ENCODE measurements at places on chromosomes 1 and 21.

GRCh38 chr1:55276671-55277376 is 61.7 kb upstream of the USP24 start:
- DNase-seq: no peak

- DNase-seq: no peak
These were observed 921 bp upstream of the ASCL5 start for GRCh38 chr1:201127755-201128455.

DNA sequence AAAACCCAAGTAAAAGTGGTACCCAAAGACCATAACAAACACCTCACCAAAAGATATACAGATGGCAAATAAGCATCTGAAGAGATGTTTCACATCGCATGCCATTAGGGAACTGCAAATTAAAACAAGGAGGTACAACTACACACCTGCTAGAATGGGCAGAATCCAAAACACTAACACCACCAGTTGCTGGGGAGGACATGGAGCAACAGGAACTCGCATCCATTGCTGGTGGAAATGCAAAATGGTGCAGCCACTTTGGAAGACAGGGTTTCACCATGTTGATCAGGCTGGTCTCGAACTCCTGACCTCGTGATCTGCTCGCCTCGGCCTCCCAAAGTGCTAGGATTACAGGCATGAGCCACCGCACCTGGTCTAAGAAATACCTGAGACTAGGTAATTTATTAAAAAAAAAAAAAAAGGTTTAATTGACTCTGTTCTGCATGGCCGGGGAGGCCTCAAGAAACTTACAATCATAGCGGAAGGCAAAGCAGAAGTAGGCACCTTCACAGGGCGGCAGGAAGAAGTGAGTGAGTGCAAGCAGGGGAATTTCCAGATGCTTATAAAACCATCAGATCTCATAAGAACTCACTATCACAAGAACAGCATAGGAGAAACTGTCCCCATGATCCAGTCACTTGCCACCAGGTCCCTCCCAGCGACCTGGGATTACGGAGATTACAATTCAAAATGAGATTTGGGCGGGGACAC is 30.2 kb upstream of the PRSS38 start:
- DNase-seq: no peak

DNA sequence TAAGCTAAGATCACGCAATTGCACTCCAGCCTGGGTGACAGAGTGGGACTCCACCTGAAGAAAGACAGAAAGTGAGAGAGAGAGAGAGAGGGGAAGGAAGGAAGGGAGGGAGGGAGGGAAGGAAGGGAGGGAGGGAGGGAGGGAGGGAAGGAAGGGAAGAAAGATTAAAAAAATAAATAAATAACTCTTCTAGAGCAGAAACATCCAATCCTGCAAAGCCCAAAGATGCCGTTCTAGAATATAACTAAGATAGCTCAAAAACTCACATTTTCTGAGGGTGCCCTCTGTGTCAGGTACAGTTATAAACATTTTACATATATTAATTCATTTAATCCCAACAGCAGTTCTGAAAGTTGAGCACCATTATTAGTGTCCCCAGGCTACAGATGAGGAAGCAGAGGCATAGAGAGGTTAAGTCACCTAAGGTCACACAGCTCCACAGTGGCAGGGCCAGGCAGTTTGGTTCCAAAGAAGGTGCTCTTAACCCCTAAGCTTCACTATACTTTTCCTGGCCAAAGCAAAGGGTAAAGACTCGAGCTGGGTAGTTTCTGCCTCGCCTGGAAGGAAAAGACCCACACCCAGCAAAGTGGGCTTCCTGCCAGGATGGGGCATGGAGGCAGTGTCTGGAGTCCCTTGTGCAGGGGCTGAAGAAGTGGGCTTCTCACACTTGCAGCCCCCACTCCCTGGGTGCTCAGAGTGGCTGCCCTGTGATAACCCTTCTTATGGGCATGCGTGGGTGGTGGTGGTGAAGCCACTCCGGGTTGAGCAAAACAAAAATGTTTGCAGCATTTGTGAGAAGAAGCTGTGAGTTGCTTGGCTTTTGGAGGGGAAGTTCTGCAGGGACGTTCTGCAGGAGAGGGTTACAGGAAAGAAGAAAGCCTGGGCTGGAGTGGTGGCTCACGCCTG is 7.9 kb upstream of the PIK3CD start:
- no peak for DNase-seq

- DNase-seq: no peak
These were observed 668 bp downstream of the CBR3 start for GRCh38 chr21:36135391-36136102.

DNA sequence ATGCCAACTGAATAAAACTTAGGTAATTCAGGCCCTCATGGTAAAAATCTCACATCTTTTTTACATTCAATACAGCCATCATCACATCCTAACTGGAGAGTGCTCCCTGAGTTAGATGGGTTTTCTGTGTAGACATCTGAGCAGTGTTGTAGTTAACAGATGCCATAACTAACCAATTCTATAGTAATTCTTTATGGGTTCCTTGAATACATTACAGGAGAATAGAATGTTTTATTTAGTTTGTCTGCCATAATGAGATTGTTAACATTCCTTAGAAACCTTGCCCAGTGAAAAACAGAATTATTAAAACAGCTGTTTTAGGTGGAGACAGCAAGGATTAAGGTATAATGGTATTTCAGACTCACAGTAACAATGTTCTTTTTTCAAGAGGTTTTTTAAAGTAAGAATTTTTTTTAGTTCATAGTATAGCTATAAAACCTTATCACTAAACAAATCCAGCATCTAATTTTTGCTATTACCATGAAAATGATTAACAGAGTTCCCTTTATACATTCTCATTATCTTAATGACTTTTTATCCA is 95.3 kb downstream of the ATP5PO start:
- no peak for DNase-seq

- no peak for DNase-seq
These were observed 2.2 kb downstream of the ELOA start for GRCh38 chr1:23745515-23745914.

DNA sequence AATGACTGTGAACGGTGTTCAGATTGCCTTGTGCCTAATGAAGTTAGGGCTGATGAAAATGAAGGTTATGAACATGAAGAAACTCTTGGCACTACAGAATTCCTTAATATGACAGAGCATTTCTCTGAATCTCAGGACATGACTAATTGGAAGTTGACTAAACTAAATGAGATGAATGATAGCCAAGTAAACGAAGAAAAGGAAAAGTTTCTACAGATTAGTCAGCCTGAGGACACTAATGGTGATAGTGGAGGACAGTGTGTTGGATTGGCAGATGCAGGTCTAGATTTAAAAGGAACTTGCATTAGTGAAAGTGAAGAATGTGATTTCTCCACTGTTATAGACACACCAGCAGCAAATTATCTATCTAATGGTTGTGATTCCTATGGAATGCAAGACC is 96.6 kb downstream of the ZFYVE9 start:
- no peak for DNase-seq

DNA sequence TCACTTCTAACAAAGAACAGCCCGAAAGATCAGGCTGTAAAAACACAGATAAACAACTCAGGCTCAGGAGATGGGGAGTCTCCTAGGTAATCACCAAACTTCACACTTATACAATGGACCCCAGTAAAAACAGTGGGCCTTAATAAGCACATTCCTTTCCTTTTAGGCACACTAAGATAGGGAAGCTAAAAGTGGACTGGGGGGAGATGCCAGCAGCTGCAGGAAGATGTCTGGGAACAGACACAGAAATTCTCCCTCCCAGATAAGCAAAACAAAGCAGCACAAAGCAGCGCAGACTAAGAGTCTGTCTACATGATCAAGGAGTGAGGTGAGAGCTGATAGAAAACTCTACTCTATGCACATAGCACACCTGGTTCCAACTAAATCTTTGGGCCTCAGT is 29.0 kb upstream of the CTBS start:
- no peak for DNase-seq

- peak; percentile 29 for DNase-seq
These were observed 26.2 kb upstream of the DYNLT5 start for GRCh38 chr1:66725885-66726665.

DNA sequence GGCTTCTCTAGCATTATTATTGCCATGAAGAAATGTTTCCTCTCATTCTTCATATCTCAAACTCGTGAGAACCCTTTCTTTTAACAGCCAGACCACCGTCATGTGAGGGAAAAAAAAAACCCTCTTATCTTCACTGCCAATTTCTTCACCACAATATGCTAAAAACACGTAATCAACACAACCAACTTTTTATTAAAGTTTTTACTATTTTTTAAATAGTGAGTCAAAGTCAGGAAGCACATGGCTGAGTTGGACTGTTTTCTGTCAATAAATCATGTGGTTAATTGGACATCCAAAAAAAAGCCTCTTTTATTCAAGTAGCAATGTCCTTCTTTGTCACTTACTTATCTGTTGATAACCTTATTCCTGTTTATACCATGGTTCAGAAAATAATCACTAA is 55.9 kb upstream of the SAMD13 start:
- no peak for DNase-seq

- DNase-seq: no peak
These were observed 512.2 kb downstream of the NEGR1 start for GRCh38 chr1:71770121-71770520.

DNA sequence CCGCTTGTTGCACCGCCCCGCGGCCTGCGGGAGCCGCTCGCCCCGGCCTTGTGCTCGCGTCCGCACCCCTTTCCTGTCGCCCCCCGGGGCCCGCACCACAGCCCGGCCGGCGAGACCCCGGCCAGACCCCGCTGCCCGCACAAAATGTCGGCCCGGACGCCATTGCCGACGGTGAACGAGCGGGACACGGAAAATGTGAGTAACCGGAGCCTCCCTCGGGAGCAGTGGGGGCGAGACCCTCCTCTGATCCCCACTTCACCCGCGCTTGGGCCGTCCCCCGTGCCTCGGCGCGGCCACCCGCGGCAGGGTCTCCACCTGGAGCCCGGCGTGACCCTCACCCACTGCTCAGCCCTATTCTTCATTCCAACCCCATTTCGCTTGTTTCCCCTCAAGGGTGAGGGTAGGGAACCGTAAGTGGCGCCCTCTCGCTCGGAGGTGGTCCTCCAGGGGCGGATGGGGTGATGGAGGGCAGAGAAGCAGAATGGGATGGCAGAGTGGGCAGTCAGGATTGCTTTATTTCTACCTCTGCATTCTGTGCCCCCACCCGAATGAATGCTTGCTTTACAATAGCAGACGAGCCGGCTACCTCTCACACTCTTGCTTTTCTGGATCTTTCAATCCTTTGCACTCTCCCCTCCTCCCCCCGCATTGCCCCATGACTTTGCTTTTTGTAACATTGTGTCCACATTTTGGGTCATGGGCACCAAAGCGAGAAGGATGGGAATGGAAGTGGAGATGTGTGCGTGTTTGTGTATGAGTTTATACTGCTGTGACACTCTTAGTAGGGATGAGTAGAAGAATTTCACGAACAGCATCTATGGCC is 954 bp downstream of the MARK1 start:
- peak; percentile 28 for DNase-seq

GRCh38 chr1:156691191-156691590 is 14.0 kb upstream of the NES start:
- DNase-seq: no peak

DNA sequence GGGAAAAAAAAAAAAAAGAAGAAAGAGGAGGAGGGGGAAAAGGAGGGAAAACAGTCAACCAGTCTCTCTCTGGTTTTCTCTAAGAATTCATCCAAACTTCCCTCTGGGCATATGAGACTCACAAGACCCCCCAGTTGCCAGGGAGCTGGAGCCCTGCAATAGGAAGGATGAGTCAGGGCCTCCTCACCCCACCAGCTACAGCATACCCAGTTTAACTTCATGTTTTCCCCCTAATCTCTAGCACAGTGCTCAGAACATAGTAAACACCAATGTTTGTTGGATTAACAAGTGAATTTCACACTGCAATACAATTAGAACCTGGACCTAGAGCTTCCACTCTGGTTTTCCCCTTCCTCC is 7.8 kb downstream of the F11R start:
- DNase-seq: no peak

GRCh38 chr1:53334312-53334711 is 6.4 kb upstream of the LRP8 start:
- DNase-seq: no peak

DNA sequence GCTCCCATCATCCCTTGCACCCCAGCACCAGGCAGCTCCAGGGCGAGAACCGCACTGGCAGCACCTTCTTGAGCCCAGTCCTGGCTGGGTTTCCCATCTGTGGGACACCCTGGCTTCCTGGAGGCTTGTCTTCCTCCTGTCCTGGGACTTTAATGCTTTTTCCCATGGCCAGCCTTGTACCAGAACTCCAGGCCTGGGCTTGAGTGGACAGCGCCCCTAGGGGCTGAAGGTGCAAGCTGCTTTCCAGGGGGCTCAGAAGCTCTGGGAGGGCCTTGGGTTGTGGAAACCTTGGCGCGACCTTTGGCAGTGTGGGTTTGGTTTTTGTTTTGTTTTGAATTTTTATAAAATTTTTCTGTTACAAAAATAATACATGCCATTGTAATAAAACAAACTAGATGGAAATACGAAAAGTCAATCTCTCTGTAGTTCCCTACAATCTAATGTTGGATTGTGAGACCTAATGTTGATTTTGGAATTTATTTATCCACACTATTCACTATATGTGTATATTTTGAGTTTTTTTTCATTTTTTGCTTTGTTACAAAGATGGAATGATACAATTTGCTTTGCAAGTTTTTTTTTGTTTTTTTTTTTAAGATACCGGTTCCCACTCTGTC is 33.8 kb upstream of the RPL11 start:
- peak; percentile 54 for DNase-seq

GRCh38 chr1:71586030-71586429 is 505.2 kb upstream of the ZRANB2 start:
- DNase-seq: no peak

GRCh38 chr1:77533660-77534305 is 148.7 kb downstream of the ZZZ3 start:
- DNase-seq: peak; percentile 50

DNA sequence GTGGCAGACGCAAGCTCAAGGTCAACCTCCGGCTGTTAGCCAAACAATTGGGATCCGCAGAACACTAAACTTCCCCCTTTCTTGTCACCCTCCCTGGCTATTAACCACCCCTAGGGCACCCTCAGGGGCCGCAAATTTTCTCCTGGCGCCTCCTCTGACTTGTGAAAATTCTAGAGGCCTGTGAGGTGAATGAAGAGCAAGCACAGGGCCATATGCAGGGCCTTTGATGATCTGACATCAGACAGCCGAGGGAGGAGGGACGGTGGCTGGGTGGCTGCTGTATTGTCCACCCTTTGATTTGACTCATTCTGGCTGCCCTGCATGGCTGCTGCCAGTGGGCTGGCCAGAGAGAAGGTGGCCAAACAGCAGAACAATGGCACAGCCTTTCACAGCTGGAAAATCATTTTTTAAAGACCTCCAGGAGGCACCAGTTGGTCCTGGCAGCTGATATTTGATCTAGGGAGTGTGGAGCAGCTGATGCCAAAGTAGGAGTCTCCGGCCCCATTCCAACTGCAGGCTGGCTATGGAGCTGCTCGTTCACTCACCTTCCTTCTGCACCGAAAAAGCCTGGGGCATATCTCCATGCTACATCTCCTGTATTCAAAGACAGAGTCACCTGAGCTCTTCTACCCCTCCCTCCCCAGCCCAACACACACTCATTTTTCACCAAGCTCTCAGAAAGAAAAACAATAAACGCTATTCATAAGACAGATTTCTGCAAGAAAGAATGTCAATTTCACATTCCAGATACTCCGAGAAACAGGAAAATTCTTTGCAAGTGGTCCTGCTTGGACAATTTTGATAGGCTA is 44.9 kb upstream of the BARHL2 start:
- DNase-seq: no peak

Data from progenitor cell of endocrine pancreas (in vitro differentiated cells).